Hematopoietic multipotent progenitor cell treated with erythropoietin and hydrocortisone succinate and interleukin-3 and kit ligand, for 17 days (in vitro differentiated cells): ENCODE measurements at places on chromosomes 3 and 15.

DNA sequence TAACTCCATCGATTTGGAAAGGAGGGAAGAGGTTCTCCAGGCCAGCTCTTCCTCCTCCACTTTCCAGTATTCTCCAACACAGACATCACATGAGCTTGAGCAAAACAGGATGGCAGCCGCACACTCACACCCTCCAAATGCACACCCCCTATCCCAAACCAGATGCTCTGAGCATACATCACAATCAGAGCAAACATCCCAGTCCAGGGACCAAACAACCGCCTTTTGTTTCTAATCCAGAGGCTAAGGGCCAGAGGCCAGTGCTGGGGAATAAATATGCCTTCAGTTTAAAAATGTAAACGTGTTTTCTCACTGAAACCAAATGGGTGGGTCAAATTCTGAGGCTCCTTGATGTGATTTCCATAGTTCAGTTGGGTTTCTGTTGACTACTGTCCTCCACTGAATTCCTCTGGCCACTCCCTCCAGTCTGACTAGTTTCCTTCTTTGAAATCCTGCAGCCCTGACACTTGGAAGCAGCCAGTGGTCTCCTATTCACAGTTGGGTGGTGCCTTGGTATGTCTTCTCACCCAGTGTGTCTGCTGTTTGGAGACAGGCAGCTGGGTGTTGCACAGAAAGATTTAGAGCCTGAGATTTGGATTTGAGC is 19.2 kb upstream of the MFGE8 start:
- no peak for DNase-seq

GRCh38 chr15:70036585-70037291 is 61.0 kb downstream of the TLE3 start:
- no peak for DNase-seq

GRCh38 chr15:75125935-75126334 is 75.7 kb upstream of the C15orf39 start:
- no peak for DNase-seq

- no peak for DNase-seq
Observed at GRCh38 chr3:126997455-126998038, 14.6 kb downstream of the PLXNA1 start.

DNA sequence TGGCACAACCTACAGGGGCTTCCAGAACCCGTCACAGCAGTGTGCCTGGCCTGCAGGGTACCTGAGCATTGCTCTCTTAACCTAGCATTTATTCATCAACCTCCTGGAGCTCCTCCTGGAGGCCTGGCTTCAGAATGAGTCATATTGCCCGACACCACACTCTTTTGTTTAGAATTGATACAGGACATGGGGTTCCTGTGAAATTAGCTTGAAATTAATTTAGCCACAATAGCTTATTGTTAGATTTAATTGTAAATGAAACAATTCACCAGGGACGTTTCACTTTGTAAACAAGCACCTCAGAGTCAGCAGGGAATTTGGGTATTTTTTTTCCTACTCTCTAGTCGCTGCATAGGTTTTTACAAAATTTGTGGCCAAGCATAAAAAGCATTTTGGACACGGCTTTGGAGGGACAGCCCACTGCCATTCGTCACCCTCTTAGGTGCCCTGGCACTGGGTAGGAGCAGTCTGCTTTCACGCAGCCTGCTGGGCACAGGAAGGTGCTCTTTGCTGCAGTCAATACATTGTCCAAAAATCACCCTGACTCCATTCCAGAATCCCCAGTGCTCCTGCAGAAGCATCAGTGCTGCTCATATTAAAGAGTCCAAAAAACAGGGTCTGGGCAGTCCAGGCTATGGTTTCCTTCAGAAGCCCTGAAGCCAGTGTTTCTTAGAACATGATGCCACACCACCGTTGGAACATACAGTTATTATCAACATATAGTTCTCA is 60.8 kb upstream of the MEF2A start:
- no peak for DNase-seq

DNA sequence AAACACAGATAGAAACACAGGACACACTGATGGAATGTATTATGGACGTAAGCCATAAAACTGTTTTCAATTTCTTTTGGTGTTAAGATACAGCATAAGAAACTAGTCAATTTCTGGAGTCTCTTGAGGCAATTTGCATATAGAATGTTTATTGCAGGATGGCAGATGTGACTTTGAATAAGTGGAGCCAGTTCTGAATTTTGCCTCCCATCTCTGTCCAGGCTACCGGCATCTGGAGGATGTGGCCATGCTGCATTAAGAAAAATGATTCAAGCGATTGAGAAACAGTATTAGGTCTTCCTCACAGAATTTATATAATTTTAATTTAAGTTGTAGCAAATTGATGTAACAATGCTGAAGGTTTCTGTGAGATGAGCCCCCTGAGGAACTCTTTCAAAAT is 81.5 kb downstream of the CHST2 start:
- no peak for DNase-seq

- DNase-seq, result peak; percentile 94
Observed at GRCh38 chr3:49004352-49005302, 2.6 kb upstream of the WDR6 start.

- DNase-seq, result no peak
Observed at GRCh38 chr15:43908516-43909050, 81.8 kb downstream of the WDR76 start.

- peak; percentile 38 for DNase-seq
Observed at GRCh38 chr3:71641674-71642073, 58.1 kb upstream of the FOXP1 start.

GRCh38 chr3:151214459-151214858 is 11.4 kb upstream of the GPR171 start:
- no peak for DNase-seq

- no peak for DNase-seq
Observed at GRCh38 chr3:11391174-11391879, 119.1 kb downstream of the ATG7 start.

GRCh38 chr3:82329300-82329699 is 567.9 kb upstream of the GBE1 start:
- DNase-seq, result no peak

DNA sequence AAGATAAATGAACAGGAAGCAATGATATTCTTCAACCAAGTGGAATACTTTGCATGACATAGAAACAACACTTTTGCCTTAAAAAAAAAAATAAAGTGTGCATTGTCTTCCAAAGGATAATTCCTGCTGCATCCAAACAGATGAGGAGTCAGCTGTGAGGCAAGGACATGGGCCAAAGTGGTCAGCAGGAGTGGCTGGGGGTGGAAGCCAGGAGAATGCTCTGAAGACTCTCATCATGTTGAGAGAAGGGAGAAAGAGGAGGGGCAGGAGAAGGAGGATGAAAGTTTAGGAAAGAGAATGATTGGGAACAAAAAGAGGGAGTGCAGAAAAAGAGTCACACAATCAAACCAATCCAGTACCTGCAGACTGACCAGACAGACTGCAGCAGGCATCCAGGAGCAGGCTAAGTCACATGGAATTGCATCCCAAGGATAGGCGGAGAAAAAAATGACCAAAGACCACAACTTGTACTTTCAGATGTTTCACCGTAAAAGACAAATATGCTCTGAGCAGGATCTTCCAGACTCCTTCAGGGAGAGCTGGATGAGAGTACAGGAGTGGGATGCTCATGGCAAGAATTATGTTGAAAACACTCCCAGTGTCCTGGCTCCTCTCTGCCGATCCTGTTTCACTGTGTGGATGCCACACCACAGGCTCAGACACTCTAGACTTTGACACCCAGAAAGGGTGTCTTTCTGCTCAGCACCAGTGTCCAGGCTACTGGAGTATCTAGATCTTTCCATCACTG is 11.9 kb downstream of the ABI3BP start:
- DNase-seq, result no peak

DNA sequence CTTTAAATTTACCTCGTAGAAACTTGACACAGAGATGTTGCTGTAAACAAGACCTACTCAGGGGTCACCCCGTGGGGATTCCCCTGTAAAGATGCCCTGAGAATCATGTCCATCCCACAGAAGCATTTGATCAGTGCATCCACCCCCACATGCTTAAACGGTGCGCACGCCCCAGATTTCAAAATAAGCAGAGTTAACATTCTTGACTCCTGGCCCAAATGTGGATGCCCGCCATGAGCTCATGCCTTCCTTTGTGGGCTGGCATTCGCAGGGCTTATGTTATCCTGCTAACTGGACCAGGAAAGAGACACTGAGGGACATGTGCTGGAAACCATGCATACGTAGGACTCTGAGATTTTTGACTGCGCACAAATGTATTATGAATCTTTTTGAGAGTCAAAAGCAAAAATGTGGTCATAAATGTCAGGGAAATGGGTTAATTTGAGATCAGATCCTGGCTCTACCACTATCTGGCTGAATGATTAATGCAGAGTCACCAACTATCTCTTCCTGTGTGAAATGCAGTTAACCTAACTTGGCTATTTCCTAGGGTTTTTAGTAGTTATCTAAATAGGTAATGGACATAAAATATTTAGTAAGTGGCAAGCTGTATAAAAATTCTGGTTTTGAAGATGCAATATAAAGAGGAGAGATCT is 9.1 kb upstream of the TP63 start:
- no peak for DNase-seq

DNA sequence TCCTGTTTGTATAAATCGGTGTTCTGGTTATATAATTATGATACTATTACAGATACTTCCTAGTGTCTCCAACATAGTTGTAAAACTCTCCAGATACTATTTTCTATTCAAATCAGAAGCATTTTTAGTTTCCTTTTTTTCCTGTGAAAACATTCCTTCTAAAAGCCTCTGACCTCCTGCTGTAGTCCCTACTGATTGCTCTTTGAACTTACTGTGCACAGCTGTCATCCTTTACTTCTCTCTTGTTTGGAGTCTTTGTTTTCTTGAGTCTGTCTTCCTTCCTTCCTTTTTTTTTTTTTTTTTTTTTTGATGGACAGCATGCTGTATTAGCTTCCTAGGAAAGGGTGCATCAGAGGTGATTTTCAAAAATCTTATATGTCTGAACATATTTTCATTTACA is 28.9 kb downstream of the NR2C2 start:
- DNase-seq, result no peak

GRCh38 chr3:7209098-7209497 is 348.2 kb downstream of the GRM7 start:
- no peak for DNase-seq

- no peak for DNase-seq
Observed at GRCh38 chr3:108407886-108408285, 102.5 kb downstream of the MYH15 start.

GRCh38 chr3:73955494-73956070 is 330.8 kb upstream of the PDZRN3 start:
- no peak for DNase-seq

GRCh38 chr15:31758126-31758525 is 272.2 kb upstream of the CHRNA7 start:
- DNase-seq, result no peak

DNA sequence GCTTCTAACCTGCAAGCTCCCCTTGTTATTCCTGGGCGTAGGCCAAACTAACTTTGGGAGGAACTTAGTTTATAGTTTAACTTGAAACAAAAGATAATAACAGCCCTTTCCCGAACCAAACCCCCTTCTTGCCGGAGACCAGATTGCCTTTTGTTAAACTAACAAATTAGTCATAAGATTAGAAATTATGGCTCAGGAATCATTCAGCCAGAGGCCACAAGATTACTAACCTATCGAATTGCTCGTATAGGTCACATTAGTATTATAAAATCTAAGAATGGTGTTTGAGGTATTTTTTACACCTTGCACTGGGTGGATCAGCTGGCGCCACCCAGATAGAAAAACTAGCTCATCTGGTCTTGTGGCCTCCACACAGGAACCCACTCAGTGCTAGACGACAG is 65.3 kb upstream of the RAP2B start:
- no peak for DNase-seq

- no peak for DNase-seq
Observed at GRCh38 chr15:98063871-98064270, 103.4 kb downstream of the ARRDC4 start.

DNA sequence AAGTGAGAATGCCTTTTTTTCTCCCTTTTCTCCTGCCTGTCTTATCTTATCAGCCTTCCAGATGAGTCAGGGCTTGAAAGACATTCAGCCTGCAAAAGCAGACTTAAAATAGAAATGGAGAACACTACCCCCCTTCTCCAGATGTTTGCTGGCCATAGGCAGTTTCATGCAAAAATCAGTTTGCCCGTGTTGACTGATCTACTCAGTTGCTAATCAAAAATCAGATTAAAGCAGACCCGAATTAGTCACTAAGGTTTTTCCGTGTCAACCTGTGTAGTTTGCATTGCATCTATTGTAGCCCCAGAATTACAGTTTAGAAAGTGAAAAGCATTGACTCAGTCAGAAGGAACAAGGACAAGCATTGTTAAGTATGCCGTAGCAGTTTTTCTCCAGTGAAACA is 56.2 kb downstream of the IL5RA start:
- no peak for DNase-seq

GRCh38 chr3:99269606-99270351 is 368.3 kb upstream of the DCBLD2 start:
- DNase-seq, result no peak

- DNase-seq, result no peak
Observed at GRCh38 chr3:18883571-18883970, 264.7 kb upstream of the KCNH8 start.

- no peak for DNase-seq
Observed at GRCh38 chr3:193711523-193711963, 118.5 kb downstream of the OPA1 start.

DNA sequence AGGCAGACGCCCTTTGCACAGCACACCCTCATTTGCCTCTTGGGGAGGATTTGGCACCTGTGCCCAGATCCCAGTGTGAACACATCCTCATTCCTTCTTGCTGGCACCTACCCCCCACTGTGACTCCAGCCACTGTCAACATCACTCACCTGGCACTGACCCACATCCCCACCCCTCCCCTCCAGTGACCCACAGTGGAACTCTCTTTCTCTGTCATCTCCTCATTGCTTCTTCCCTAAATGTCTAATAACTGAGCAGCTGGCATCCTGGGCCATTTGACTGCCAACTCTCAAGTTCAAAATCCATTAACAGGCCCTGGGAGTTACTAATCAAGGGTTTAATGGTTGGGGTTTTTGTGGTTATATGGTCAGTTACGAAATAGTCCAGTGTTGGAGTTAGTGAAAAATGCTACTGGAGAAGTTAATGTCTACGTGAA is 14.4 kb downstream of the SNAPC5 start:
- no peak for DNase-seq

- no peak for DNase-seq
Observed at GRCh38 chr3:127771746-127772145, 50.6 kb downstream of the MGLL start.

DNA sequence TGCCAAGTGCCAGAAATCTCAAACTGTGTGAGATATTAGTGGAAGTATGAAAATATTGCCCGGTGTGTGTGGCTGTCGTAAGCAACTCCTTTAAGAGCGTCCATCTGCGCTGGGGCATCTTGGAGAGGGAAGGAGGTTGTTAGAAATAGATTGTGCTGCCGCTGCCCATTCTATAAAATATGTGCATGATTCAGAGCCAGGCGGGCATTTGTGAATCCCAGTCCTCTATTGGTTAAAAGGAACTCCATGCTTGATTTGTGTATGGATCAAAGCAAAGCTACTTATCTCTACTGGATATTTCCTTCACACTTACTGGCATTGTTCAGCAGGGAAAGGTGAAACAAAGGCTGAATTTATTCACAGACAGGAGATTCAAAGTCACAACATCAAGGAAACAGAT is 89.6 kb upstream of the SNRK start:
- DNase-seq, result no peak

GRCh38 chr15:80953953-80954778 is 35.5 kb downstream of the MESD start:
- DNase-seq, result no peak

- DNase-seq, result no peak
Observed at GRCh38 chr3:70743754-70744153, 431.3 kb upstream of the MDFIC2 start.
